ENCODE measurements at places on chromosomes 11 and 22.

DNA sequence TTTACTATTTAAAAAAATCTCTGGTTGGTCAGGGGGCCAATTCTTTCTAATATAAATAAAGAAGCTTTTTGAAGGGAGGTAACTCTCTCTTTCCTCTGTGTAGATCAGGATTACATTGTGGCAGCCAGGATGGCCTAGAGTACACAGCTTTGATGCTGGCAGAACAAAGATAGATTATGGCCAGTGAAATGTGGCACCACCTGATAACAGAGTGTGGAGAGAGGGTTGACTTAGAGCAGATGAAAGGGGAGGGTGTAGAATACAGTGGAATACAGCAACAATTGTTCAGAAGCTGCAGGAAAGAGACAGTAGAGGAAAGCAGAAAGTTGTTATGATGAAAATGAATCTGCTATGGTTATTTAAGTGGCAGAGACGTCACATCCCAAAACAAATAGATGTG, 99.0 kb downstream of the FAR1 start:
- DNase-seq: no peak

DNA sequence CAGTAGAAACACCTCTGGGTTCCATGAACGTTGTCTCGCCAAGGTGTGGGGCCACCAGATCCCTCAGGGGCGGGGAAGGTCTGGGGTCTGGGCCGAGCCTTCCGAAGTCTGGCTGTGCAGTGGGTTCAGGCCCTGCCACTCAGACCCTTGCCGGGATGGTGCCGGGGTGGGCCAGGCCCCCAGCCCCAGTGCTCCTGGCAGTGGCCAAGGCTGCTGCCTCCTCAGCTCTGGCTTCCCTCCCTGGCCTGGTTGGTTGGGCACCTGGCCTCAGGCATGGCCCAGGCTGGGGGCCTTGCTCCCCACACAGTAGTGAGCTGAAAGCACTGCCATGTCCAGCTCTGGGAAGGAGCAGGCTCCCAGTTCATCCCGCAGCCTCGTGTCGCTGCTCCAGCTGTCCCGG, 48.2 kb upstream of the PPARA start:
- DNase-seq: no peak

DNA sequence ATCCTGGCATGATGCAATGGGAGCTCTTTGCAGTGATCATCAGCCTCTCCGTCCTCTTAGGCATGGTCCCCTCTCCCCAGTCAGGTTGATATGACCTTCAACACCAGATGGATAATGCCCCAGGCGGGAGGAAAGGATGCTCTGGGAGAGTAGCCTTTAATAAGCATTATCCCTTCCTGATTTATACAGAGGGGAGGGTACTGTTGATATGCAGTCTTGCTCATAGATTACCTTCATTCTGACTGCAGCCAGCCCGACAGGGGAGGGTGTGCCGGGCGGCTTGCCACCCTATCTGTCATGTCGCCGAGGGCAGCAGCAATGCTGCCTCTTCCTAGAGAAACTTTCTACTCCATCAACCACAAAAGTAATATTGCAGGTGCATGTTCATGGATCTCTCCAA, 497.4 kb downstream of the OPCML start:
- no peak for DNase-seq

DNA sequence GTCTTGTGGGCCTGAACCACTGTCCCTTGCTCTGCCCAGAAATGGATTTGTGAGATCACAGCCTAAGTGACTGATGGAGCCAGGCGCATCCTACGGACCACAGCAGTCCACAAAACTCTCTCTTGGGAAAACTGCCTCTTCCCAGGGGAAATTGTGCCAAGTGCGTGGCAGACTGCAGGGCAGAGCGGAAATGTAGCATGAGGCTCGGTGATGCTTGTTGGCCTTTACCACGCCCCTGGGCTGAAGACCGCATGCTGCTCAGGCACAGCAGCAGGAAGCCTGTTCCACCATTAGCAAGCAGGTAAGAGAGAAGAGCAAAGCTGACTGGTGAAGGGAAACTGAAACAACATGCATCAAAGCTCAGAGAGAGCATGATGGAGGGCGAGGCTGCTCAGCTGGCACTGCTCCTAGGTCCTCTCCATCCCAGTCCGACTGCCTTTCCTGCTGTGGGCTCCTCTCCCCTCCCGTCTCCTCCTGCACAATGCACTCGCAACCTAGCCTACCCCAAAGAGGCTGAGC, 26.5 kb upstream of the SCARF2 start:
- DNase-seq: no peak

GRCh38 chr11:90252053-90252452, 29.2 kb upstream of the CHORDC1 start:
- DNase-seq: no peak

GRCh38 chr22:19630614-19631013, 83.7 kb upstream of the SEPTIN5 start:
- DNase-seq: no peak

DNA sequence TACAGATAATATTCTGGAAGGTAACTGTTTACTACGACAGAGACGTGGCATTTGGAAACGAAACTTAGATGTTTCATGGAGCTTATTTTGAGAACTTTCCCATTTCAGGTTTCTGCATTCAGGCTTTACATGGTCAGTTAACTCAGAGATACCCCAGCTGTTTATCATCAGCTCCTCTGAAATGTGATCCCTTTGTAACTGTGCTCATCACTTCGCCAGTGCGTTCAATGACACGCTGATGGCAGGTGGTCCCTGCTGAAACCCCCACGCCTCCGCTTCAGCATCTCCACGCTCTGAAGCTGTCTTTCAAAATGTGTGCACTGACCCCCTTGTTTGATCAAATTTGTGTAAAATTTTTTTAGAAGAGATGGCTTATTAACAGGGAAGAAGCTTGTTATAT, 30.5 kb downstream of the ALG12 start:
- DNase-seq: no peak

- DNase-seq: no peak
Measured at GRCh38 chr11:126782810-126783209, 217.8 kb downstream of the KIRREL3 start.

DNA sequence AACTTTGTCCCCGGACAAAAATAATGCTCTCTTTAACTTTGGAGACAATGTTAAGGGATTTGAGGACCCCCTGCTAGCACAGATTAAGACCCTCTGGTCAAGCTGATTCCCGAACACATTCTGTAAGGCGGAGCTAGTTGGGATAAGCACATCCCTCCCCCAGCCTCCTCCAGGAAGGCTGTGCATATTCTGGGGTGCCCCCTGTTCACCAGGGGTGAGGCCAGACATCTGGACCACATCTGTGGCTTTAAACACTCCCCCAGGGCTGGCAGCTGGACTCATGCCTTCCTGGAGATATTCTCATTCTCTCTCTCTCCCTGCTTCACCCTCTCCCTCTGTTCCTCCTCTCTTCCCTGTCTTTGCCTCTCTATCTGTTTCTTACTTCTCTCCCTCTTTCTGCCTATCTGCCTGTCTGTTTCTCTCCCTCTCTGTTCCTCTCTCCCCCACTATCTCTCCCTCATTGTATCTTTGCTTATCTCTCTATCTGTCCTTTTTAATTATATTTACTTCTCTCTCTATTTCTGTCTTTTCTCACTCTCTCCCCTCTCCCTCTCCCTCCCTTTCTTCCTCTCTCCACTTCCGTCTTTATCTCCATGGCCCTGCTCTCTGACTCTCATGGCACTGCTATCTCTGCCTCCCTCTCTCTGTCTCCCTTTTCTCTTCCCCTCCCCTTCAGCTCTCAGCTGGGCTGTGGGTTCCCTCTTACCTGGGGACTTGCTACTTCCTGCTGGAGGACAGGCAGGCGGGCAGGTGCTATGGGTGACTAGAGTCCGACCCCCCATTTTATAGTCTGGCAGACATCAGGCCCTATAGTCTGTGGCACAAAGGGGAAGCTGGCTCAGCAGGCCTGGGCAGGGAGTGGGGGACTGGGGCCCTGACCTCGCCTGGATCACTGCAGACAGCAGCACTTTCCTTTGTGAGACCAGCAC, at the start of gene CRYBB1:
Gene CRYBB1, minus strand, starts transcription at position 757 of the 929 bp plus-strand sequence. CDS start 1,708 bp downstream, outside the sequence.
- peak; percentile 23 for DNase-seq
